ENCODE measurements at places on chromosomes 5 and 9.

DNA sequence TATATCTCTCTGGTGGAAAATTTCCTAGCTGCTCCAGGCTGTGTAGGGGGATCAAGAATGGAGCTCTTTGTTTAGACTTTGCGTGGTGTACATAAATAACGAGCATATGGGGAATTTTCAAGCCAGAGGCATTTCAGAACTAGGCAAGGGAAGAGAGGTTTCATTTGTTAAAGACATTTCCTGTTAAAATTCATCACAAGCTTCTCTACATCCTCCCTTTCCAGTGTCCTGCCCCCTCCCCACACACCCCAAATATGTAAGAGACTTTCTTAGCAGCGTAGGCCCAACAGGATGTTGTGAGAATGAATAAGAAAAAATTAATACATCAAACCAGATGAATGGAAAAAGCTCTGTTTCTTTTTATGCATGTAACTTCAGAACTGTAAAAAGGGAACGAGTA lies 150.3 kb downstream of the GPBP1 start:
- no peak for DNase-seq

DNA sequence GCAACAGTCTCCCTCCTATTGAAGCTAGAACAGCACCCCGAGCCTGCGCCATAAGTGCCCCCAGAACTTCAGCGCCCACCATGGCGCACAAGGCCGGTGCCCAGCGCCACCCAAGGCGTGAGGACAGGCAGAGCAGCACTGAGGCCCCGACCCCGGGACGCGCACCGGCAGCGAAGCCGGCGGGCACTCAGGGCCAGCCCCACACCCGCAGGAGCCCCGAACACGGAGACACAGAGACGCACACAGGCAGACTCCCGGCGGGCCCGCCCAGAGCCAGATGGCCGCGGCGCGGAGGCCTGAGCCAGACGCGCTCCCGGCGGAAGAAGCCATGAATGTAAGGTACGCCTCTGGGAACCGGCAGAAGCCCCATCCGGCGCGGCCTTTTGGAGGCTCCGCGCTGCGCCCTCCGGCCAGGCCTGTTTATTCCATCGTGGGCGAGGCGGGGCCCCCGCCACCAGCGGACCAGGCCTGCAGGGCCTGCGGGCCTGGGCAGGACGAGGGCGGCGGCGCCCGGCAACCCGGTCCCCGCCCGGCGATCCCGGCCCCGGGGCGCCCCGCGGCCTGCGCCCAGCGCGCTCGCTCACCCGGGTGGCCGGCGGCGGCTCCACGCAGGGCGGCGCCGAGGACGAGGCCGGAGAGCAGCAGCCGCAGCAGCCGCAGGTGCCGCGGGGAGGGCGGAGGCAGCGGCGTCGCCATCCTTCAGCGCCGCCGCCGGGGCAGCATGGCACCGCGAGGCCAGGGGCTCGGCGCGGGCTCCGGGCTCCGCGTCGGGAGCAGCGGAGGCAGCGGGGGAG lies 486 bp downstream of the NPDC1 start:
- no peak for DNase-seq

GRCh38 chr5:126514131-126514557 lies 80.9 kb downstream of the ALDH7A1 start:
- no peak for DNase-seq

DNA sequence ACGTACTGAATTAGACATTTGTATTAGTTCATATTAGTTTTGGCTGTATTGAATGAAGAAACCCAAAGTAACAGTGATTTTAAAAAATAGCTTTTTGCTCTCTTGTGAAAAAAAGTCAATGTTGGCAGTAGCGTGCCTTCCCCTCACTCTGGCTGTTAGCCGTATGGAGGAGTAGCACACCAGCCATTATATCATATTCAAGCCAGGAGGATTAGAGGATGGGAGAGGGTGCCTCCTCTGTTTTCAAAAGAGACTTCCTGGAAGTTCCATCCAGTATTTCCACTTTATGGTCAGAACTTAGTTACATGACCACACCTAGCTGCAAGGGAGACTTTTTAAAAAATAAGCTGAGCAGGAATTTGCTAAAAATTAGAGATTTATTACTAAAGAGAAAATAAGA lies 41.2 kb downstream of the GPR21 start:
- no peak for DNase-seq

DNA sequence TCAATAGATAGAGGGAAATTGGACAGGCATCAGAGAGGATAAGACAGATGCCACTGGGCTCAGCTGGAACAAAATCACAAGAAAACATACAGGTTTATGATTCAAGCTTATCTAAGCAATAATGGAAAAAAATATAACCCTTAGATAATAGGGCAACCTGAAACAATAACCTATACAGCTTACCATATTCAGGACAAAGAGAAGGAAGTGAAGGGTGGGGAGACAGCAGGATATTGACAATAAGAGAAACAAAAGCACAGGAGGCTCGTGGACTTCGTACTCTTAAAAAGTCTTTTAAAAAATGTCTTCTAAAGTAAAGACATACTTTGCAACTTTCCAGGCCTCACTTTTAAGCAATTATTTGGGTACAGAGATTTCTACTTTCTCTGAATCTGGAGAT lies 225.3 kb downstream of the NTRK2 start:
- no peak for DNase-seq

DNA sequence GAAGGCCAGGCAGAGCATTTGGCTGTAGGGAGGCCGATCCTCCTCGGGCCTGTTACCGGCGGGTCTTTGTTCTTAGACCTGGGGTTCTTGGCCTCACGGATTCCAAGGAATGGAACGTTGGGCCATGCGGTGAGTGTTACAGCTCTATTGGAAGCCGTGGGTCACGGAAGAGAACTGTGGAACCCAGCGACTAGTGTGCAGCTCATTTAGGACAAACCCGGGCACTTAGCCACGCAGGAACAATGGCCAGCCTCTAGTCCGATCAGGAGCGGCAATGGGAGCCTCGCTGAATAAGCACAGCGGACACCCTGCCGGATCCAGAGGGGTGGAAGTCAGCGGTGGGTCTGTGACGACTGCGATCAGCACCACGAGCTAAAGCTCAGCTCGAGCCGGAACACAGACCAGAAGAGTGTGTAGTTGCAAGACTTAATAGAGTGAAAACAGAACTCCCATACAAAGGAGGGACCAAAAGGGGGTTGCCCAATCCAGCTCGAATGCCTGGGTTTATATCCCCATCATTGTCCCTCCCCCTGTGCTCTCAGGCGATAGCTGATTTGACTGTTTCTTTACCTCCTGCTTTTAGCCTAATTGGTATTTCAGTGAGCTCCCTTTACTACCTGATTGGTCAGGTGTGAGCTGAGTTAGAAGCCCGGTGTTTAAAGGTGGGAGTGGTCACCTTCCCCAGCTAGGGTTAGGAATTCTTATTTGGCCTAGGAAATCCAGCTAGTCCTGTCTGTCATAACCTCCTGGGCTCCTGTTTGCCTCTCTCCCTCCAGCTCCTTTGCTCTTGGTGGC lies 53.7 kb upstream of the RPL26L1 start:
- DNase-seq, result no peak

DNA sequence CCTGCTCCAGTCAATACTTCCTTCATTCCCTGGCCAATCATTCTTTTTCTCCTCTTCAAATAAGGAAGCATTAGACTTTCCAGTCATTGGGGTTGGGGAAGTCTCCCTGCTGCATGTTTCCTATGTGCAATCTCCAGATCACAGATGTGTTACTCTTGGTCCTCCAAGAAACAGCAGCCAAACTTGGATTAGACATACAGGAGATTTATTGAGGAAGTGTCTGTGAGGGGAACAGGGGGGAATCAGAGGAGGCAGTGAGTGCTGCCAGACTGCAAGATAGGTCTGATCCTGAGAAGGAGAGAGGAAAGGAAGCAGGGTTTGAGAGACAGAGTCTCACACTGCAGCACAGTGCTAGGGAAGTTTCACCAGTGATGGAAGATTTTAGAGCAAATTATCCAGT lies 40.6 kb upstream of the SLIT3 start:
- no peak for DNase-seq

DNA sequence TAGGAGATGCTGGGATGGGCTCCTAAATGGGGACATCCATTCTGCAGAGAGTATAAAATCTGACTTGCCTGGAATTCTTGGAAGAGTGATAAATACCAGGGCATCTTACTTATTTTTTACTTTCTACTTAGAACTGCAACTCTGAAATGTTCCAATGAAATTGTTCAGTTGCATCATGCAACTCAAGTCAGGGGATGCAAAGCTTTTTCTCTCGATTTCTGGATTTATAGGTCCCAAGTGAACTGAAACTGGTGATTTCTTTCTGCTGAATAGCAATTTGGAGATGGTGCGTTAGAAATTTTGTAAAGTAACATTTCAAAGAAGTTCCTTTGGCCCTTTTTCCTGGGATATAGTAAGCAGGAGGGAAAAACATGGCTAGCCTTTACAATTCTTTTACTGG lies 238.4 kb upstream of the CD180 start:
- DNase-seq, result no peak

- no peak for DNase-seq
Observed at GRCh38 chr5:163269624-163270023, 167.8 kb upstream of the CCNG1 start.

GRCh38 chr9:99607842-99608448 lies 213.7 kb upstream of the NR4A3 start:
- DNase-seq, result no peak

- DNase-seq, result no peak
Observed at GRCh38 chr5:138051441-138052296, 18.8 kb upstream of the FAM13B start.

DNA sequence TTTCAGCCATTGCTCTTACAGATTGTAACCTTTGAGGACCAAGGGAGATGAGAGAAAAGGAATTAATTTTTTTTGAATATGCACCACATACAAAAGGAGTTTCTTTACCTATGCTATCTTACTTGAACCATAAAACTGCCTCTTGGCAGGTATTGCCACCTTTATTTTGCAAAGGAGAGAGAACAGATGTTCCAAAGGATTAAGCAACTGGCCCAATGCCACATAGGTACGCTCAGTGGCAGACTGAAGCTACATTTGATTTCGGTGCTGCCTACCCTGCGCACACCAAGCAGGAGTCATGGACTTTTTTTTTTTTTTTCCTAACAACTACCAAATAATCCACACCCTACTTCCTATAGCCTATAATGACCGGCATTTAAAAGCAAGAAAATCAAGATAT lies 43.1 kb downstream of the SAXO1 start:
- no peak for DNase-seq

GRCh38 chr9:4798281-4799032 lies 5.7 kb downstream of the RCL1 start:
- no peak for DNase-seq

GRCh38 chr9:31908891-31909480 lies 475.5 kb upstream of the ACO1 start:
- no peak for DNase-seq

DNA sequence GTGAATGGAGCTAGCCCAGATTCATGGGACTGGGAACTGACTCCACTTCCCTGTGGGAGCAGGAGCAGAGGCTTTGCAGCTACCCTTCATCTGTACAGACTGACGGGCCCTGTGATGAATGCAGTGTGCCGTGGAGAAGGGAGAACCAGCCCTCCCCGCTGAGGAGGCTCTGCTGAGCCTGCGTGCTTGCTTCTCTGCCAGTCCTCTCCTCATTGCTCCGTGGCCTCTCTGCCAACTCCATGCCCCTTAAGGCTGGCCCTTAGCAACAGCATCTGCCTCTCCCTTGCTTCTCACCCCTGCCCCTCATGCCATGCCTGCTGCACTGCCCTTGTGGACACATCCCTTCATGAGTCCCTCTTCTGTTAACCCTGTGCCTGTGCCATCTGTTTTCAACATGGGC lies 53.6 kb downstream of the GADD45G start:
- no peak for DNase-seq

- DNase-seq, result no peak
Observed at GRCh38 chr5:170533383-170533782, 29.6 kb downstream of the KCNIP1 start.

DNA sequence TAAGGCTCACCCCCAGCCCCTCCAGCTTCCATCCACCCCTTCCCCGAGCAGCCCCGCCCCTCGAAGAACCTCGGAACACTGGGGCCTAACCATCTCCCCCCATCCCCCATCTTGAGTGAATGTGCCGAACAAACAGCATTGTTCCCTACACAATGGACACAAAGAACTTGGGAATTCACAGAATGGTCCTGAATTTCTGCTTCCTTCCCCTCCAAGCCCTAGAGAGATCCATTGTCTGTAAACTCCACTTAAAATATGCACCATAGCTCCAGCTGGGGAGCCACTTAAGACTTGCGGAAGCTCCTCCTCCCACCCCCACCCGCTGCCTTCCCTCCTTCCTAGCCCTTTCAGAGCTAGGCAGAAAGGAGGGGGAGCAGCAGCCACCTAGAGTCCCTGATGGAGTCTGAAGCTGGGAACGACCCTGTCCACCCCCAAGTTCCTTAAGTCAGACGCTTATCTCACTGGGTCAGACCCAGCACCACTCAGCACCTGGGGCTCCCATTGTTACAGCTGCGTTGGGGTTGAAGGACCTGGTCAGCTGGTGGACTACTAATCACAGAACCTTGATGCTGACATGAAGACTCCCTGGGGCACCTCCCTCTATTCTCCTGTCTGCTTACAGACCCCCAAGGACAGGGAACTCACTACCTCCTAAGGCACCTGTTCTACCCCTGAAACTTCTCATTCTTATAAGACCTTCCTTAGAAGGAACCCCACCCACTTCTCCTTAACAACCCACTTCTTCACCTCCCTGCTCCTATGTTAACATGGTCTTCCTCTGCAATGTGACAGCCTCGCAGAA lies 61.4 kb downstream of the PCDH1 start:
- no peak for DNase-seq

GRCh38 chr5:10306114-10306513 lies 1.6 kb downstream of the CMBL start:
- DNase-seq, result no peak

DNA sequence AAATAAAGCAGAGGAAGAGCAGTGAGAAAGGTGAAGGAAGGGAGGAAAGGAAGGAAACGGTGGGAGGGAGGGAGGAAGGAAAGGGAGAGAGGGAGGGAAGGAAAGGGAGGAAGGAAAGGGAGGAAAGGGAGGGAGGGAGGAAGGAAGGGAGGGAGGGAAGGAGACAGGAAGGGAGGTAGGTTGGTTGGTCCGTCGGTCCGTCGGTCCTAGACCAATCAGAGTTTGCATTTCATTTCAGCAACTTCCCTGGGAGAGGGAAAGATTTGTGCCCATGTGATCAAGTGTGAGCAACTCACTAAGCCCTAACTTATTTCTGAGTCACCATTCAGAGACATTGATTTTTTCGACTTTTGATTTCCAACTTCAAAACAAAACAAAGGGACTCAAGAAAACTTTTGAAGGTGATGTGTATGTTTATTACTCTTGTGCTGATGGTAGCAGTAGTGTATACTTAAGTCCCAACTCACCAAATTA lies 18.8 kb downstream of the NANS start:
- DNase-seq, result peak; percentile 33

DNA sequence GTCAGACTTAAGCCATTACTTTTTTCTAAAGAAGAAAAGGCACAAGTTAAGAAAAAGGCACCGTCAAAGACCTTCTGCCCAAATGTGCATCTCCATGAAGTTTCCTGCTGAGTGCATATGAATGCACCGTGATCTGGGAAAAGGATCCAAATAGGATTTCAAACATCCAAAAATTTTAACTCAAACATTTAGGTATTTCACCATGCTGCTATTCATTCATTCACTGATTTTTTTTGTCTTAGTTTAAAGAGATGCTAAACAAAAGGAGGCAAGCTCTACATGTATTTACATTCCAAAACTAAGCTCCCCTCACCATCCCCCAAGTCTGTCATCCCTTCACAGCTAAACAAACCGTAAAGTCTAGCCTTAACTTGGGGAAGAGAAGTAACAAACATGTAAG lies 291.9 kb downstream of the ARL15 start:
- DNase-seq, result no peak

Measured in CD4-positive, alpha-beta T cell treated with Interleukin-6 at 100 ng/mL for 8 hours (primary cell).